ENCODE measurements at places on chromosomes 1 and 21.

DNA sequence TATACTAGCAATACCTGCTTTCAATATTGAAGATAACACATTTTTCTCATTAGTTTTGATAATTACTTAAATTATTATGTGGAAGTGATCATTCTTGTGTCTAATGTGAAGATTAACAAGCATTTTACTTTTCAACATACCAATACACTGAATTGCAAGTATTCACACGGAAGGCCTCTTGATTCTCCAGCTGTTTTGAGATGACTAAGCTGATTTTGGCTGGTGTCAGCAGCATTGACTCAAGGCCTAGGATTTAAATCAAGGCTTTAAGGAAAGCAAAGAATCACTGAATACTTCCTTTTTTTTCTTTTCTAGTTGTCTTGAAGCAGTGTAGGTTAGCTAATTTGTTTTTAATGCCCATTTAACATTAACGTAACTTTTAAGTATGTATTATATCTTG is 373.7 kb downstream of the SRGAP2C start:
- DNase-seq, result no peak

GRCh38 chr1:65066766-65067490 is 81.1 kb upstream of the AK4 start:
- peak; percentile 17 for DNase-seq

- DNase-seq, result no peak
These were observed 382.5 kb upstream of the VAMP3 start for GRCh38 chr1:7388488-7389185.

DNA sequence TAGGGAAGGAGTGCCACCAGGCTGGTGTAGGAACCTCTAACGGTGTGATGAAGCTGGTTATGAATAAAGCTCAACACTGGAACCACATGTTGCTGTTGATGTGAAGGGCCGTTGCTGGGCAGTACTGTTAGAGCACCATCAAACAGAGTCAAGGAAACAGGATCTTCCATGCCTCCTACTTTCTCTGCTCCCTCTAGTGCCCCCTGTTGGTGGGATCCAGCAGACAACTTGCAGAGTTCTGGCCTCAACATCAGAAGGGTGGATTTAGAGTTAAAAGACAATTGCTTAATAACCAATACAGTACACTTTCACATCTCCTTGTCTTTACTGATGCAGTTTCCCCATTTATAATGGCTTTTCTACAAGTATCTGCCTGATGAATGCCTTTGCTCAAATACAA is 336.4 kb downstream of the NTNG1 start:
- DNase-seq, result no peak

GRCh38 chr1:35600593-35600992 is 27.5 kb downstream of the TFAP2E start:
- no peak for DNase-seq

Measured in GF-D8 (cell line).